MM.1S (cell line): ENCODE measurements at places on chromosomes 6 and 20.

DNA sequence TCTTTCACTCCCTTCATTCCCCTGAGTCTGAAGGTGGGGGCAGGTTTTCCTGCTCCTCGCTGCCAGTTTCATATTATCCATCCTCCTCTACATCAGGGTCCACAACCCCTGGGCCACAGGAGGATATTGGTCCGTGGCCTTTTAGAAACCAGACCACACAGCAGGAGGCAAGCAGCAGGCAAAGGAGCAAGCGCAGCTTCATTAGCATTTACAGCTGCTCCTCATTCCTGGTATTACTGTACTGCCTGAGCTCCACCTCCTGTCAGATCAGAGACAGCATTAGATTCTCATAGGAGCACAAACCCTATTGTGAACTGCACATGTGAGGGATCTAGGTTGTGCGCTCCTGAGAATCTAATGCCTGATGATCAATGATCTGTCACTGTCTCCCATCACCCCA, 380.3 kb downstream of the ARHGAP18 start:
- no peak for DNase-seq

- DNase-seq, result no peak
Measured at GRCh38 chr6:152048921-152049320, 241.4 kb downstream of the ESR1 start.

DNA sequence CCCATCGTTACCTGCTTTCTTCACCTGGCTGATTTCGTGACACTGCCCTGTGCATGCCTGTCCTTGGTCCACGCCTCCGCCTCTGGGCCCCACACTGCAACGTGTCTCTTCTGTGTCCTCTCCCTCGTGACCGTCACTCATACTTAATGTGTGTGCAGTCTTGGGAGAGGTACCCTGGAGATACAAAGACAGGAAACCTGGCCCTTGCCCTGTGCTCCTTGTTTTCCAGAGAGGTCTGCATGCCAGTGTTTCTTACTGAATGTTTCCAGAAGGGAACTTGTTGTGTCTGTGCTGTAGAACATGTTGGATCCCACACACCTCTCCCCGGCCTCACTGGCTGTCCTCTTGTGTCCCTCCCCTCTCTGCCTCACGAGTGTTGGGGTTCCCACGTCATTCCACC, 45.8 kb downstream of the SNX9 start:
- DNase-seq, result no peak

GRCh38 chr6:18328070-18328469, 59.1 kb upstream of the RNF144B start:
- no peak for DNase-seq

DNA sequence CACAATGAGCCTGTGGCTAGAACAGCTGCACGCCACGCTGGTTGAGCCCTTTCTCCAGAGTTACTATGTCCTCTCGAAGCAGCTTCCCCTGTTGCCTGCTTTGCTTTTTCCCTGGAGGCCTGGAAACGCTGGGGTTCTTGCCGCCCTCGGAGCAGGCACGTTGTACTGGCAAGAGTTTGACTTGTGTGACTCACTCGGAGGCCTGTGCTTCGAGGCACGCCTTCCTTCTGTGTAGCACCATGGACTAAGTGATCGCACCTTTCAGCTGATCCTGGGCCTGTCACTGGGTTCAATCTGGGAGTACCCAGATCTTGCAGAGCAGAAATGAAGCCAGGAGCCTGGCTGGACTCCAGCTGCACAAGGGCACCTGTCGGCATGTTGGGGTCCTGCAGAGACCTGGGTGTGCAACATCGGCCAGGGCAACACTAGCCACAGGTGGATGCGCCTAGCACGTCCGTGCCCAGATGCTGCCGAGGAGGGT, 5.2 kb downstream of the INSM1 start:
- DNase-seq, result no peak

DNA sequence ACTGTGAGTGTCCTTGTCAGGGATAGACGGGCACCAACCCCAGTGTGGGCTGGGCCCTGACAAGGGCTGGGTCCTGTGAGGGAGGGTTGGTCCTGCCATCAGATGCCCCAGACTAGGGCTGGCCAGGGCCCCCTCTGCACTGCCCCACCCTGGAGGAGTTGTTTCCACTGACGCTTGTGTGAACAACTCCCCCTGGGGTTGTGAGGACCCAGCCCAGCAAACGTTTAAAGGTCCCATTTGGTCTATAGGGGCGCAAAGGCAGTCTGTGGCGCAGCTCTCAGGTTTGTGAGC, 104.1 kb downstream of the BMP7 start:
- DNase-seq, result no peak

- no peak for DNase-seq
Measured at GRCh38 chr6:62229231-62229630, 56.8 kb downstream of the KHDRBS2 start.

DNA sequence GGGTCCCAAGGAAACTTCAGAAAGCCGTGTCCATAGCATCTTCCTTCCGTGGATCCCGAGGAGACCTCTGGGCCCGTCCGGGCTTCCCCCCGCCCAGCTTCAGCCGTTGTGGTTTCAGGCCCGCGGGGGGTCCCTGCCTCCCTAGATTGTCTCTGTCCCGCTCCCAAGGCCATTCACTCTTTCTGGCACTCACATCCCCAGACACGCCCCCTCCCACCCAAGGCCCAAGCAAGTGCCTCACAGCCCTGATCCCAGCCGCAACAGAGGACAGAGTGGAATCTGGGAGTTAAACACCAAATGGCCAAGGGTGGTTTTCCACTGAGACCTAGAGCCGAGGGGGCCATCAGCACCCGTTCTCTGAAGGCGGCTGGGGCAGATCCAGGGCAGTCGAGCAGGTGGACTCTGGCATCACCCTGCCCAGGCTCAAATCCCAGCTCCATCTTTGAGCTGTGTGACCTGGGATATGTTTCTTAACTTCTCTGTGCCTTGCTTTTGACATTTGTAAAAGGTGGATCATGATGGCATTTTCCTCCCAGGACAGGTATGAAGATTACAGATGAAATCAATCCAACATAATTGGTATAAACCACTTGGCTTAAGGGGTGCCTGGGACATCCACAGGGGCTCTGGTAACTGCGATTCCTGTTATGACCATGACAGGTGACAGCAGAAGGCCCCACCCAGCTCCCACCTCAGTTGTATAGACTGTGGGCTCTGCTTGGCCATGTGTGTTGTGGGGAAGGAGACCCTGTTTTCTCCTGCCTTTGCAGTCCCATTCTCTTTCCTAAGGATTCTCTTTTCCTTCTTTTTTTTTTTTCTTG, 48.1 kb downstream of the CTCFL start:
- no peak for DNase-seq

DNA sequence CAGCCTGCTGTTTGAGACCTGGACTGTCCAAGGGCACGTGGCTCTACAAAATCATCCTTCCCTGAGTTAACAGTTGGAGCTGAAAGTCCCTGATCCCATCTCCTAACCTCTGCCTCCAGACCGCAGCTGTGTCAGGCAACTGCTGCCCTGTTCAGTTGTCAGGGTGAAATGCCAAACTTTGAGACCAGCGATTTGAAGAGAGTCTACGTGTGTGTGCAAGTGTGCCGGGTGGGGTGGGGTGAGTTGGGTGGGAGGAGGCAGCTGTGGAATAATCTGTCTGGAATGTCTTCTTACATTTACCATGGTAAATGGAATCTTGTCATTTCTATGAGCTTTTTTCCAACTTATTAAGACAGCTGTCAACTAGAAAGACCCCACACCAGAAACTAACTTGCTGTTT, 81.0 kb upstream of the FAM8A1 start:
- DNase-seq, result no peak

GRCh38 chr6:110067837-110068591, 89.9 kb downstream of the GPR6 start:
- no peak for DNase-seq

DNA sequence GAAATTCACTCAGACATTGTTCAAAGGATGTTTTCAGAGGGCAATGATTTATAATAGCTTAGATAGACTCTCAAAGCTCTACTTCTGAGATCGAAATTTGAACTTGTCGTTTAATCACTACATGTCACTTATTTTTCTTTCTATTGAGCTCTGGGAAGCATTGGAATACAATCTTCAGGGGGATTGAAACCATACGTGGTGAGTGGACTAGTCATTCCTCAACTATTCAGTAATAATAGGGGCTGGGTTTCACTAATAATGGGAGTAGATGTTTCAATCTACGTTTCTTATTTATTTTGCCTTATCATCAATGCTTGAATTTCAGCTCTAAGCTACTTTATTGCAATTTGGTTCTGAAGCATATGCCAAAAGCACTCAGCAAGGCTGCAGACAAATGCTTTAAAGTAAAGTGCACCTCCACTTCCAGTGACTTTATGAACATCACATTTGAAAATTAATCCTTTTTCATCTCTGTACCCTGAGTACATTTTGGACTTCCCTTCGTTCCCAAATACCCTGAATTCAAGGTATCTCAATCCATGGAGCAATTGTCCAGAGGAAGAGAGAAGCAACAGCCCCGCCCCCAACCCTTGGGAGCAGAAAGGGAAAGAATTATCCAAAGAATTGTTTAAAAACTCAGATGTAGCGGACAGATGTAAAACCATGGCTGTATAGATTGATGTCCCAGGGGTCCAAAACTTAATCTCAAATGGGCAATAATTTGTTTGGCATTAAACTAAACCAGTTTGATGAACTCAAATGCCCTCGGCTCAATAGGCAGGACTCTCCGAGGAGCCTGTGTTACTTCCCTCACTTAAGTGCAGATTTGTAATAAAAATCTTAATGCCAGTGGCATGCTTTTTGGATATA, 68.1 kb downstream of the HFE start:
- peak; percentile 27 for DNase-seq

- DNase-seq, result no peak
Measured at GRCh38 chr6:162056745-162057144, 670.8 kb downstream of the PRKN start.

- DNase-seq, result no peak
Measured at GRCh38 chr6:166556863-166557322, 29.6 kb downstream of the RAMACL start.

DNA sequence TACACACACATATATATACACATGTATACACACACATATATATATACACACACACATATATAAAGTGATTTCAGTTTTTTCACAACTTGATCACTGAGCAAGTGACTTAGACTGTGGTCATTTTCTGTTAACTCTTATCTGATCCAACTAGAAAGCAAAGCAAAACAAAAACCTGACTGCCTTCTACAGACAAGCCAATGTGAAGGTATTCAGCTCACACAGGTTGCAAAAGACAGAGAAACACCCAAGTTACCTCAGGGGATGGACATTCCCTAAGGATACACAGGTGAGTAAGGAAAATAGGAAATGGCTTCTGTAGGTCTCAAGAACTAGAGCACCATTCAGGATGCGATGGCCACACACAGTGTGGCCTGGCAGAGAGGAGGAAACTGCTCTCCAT, 58.4 kb upstream of the IER3 start:
- DNase-seq, result no peak

DNA sequence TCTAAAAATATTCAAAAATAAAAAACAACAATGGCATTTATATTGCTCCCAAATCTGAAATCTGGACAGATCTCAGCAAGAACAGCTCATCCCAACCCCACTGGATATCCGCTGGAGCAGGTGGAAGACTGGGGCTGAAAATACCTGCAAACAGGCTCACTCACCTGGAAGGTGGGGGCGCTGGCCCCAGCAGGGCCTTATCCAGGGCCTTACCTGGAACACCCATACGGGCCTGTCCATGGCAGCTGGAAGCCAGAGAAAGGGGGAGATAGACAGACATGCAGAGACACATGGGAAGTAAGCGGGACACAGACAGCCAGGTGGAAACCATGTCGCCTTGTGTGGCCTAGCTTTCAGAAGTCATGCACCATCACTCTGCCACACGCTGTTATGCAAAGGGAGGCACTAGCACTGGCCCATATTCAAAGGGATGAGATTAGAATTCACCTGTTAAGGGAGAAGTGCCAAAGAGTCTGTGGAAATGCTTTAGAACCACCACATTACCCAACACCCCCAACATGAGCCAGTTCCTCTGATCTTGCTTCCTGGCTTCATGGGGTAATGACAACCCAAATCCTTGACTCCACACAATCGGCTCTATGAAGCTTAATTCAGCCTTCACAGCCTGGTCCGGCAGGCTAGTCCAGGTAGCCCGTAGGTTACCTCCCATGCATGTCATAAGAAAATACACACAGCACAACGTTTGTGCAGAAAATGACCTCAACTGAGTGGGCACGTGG, 99.0 kb upstream of the CDYL start:
- DNase-seq, result no peak

- no peak for DNase-seq
Measured at GRCh38 chr6:110366256-110366655, 8.1 kb upstream of the METTL24 start.

GRCh38 chr6:70221025-70221714, 81.7 kb downstream of the COL9A1 start:
- peak; percentile 16 for DNase-seq

DNA sequence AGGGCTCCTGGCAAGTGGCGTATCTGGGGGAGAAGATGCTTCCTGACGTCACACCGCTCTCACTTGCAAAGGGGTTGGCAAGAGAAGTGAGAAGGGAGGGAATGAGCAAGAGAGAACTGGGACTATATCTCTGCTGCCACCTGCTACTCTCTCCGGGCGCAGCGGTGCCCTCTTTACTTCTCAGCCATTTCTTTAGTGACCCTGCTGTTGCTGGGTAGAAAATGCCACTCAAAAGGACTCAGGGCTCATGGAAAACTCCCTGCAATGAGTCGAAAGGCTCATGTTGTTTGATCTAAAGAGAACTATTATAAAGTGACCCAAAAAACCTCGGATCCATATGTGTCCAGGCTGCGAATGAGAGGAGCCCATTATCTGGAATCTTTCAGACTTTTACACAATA, 401.8 kb downstream of the SAMD5 start:
- DNase-seq, result no peak

DNA sequence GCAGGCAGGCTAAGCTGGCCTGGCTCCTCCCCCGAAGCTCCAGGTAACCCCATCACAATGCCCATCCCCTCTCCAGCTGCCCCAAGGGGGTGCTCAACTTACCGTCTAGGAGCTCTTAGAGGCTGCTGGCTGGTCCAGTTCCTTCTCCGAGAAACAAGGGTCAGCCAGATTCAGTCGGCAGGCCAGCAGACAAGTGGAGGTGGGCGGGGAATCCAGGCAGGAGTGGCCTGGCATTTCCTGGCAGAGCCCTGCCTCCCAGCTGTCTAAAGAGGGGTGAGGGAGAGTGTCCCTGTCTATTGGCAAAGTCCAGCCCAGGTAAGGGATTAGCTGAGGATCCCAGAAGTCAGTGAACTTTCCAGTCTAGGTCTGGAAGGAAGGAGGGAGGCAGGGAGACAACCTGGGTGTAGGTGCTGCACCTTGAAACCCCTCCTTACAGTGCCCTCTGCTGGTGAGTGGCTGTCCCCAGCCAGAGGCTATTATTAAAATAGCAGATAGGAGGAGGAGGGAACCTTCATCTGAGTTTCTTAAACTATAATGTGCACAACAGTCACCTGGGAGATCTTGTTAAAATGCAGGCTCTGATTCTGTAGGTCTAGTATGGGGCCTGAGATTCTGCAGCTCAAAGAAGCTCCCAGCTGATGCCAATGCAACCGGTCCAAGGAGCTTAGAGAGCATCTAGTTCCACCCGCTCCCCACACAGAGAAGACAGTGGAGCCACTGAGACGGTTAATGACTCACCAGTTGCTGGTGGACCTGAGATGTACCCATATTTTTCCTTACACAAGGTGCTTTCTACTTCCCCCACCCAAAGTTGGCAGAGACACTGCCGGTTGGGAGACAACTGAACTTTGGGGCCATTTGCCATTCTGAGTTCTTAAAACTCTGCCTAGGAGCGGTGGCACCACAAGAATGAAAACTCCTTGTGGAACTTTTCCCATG, at the start of gene UNC5CL:
Gene UNC5CL (minus strand): TSS at position 162 of the 939 bp plus-strand sequence. CDS start 4,147 bp downstream, outside the sequence.
- DNase-seq, result peak; percentile 38

- DNase-seq, result no peak
Measured at GRCh38 chr20:5410470-5410869, 93.7 kb upstream of the PROKR2 start.

- DNase-seq, result no peak
Measured at GRCh38 chr20:47921408-47921807, 136.1 kb upstream of the SULF2 start.
